ENCODE measurements at places on chromosomes 6 and 20.
A peak's percentile ranks its signal among the peaks of the same experiment; 100 is the strongest.

GRCh38 chr20:46083101-46083500 is 6.7 kb downstream of the NCOA5 start:
- no peak for DNase-seq

GRCh38 chr20:21360705-21361104 is 36.6 kb downstream of the NKX2-4 start:
- no peak for DNase-seq

- no peak for DNase-seq
These were observed 78.5 kb downstream of the TTLL2 start for GRCh38 chr6:167403427-167403826.

- DNase-seq: no peak
These were observed 142.5 kb downstream of the KLHL32 start for GRCh38 chr6:97067045-97067444.

GRCh38 chr6:66230591-66230990 is 523.6 kb upstream of the EYS start:
- no peak for DNase-seq

DNA sequence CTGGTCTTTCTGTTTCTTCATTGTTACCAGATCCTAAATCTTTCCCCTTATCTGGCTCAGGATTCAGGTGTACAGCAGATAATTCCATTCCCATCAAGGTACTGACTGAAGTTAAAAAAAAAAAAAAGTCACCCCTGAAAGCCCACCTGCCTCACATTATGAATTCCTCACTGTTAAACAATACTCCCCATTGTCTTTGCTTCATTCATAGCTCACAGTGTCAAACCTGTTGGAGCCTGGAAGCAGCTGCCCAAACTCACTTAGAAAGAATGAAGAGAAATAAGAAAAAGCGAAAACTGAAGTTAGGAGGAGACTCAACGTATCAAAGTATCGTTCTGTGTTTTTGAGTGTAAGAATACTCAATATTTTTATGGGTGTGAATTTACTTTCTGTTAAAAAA is 1.8 kb upstream of the DCBLD1 start:
- DNase-seq: no peak

- DNase-seq: no peak
These were observed 3.8 kb upstream of the PIGU start for GRCh38 chr20:34680586-34681175.

DNA sequence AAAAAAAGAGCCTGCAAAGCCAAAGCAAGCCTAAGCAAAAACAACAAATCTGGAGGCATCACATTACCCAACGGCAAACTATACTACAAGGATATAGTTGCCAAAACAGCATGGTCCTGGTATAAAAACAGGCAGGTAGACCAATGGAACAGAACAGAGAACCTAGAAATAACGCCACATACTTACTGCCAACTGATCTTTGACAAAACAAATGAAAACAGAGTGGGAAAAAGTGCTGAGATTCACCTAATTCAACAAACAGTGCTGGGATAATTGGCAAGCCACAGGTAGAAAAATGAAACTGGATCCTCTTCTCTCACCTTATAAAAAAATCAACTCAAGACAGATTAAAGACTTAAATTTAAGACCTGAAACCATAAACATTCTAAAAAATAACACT is 291.8 kb downstream of the RNGTT start:
- no peak for DNase-seq

DNA sequence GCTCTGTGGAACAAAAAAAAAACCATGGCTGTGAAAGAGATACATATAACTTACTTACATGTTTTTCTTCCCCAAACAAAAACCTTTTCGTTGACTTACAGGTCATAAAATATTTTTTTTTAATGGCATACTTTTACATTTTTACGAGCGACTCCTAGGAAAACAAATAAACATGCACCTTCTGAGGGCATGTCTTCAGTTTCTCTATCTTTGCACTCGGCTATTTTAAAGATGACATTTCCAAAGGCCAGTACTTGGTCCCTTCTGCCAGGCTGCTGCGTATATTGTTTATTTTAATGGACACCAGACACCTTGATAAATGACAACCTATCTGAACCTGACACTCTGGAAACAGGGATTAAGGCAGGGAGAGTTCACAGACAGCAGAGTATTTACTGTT is 49.4 kb downstream of the PIGU start:
- DNase-seq: no peak

GRCh38 chr6:154249499-154250298 is 106.9 kb downstream of the IPCEF1 start:
- DNase-seq: peak; percentile 43

GRCh38 chr6:53643481-53643965 is 22.0 kb downstream of the KLHL31 start:
- no peak for DNase-seq

- no peak for DNase-seq
These were observed 1.7 kb upstream of the TFAP2C start for GRCh38 chr20:56627122-56628014.

GRCh38 chr6:82331031-82331773 is 32.4 kb upstream of the TPBG start:
- DNase-seq: no peak

- DNase-seq: no peak
These were observed 20.7 kb downstream of the RAB22A start for GRCh38 chr20:58330249-58330648.

DNA sequence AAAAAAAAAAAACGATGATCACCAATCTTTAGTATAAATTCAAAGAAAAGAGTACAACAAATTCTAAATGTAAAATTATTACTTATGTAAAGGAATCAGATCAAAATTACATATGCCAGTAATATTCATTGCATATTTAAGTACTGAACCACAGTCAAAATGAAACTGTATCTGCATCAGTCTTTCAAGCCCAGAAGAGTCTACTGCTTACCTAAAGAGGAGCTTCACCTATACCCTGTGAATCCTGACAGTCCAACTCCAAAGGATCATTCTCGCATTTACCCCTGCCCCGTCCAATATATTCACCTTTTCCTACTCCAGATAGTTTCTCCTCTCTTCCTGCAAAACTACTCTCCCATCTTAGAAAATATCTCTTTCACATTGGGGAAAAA is 9.2 kb downstream of the ATG5 start:
- no peak for DNase-seq

- DNase-seq: no peak
These were observed 20.7 kb downstream of the SYNJ2 start for GRCh38 chr6:158002249-158002950.

DNA sequence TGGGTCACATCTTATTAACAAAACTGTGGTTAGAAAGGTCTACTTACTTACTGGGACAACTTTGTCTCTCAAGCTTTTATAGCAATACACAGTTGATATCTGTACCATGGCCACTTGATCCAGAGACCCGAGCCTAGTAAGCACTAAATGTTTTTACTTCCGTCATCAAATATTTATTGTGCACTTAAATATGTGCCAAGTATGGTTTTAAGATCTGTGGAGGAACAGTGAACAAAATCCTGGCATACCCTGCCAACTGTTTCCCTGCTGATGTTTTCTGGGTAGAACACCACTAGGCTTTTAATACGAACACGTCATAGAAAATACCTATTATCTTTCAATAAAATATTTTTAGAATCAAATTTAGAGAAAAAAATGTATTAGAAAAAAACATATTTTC is 574.8 kb downstream of the HACE1 start:
- DNase-seq: no peak

DNA sequence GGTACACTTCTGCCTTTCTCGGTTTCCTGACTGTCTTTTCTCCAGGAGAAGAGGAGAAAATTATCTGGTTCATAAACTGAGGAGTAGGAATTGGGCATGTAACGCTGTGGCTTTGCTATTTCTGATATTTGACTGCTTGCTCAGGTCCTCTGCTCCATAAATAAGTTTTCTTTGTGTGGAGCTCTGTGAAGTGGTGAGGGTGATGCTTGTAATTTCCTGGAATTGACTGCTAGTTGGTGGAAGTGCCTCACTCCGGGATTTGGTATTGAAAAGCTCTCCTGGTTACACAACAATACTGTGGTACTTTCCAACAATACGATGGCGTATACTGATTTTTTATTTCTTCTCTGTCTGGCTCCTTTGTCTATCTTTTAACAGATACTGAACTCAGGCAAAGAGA is 25.1 kb upstream of the LAMA2 start:
- no peak for DNase-seq

DNA sequence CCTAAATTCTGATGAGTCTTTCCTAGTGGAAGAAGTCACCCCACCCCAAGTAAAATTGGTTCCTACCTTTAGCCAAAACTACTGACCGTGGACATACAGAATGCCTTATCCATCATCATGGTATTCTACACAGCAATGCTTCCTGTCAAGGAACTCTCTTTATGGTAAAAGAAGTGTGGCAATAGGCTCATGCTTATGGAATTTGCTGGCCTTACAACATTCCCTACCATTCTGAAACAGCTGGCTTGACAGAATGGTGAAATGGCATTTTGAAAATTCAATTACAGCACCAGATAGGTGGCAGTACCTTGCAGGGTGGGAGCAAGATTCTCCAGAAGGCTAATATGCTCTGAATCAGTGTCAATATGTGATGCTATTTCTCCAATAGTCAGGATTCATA is 41.8 kb upstream of the BACH2 start:
- DNase-seq: no peak

All from activated CD4-positive, CD25-positive, alpha-beta regulatory T cell treated with anti-CD3 and anti-CD28 coated beads, Interleukin-2, amount 50 U/mL, for 72 hours (primary cell).